GM13976 (cell line): ENCODE measurements at places on chromosomes 16 and 17.

DNA sequence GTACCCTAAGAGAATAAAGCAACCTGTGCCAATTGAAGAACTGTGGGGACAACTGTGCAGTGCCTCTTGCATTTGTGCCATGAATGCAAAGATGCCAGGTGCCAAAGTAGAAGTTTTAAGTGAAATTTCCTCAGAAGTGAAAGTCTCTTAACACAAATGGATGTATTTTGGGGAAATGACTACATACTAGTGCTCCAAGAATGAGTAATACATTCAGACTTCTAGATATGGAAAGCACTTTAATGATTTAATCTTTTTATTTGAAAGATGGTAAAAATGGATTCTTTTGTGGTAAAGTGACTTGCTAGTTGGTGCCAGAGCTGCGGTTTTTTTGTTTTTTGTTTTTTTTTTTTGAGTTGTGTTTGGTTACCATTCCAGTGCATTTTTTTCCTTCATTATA, 15.0 kb downstream of the UTP18 start:
- no peak for DNase-seq

DNA sequence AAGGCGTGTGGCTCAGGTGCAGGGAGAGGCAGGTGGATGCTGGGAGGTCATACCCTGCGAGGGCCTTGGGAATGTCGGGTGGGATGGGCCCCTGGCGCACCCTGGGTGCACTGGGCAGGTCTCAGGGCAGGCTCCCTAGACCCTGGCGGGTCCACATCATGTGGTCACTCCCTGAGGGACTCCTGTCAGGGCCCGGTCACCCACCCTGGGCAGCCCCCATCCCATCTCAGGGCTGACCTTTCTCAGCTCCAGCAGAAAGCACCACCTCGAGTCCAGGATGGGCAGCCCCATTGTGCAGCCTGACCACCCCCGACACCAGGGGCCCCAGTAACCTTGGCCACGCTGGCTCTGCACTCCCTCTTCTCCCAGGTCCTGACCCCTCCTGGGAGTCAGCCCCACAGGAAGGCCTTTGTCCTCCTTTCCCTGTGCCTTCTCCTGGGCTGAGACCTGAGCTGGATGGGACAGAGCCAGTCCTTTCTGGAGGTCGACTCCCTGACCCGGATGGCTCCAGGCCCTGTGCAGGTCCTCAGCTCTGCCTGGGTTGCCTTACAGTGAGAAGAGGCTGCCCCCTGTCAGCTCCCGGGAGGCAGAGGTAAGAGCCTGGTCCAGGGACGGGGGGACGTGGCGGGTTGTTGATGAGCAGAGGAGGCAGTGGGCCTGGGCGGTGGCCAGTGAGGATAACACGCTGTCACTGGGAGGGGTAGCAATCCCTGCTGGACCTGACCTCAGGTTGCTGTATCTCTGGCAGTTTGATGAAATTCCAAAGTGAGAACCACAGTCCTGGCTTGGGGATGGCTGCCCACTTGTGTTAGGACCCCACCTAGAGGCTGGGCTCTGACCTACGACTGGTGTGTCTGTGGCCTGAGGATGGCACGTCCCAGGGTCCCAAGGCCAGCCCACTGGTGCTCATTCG, 77.9 kb downstream of the GOSR1 start:
- no peak for DNase-seq

- DNase-seq, result no peak
Observed at GRCh38 chr17:39416141-39416540, 14.7 kb upstream of the FBXL20 start.

DNA sequence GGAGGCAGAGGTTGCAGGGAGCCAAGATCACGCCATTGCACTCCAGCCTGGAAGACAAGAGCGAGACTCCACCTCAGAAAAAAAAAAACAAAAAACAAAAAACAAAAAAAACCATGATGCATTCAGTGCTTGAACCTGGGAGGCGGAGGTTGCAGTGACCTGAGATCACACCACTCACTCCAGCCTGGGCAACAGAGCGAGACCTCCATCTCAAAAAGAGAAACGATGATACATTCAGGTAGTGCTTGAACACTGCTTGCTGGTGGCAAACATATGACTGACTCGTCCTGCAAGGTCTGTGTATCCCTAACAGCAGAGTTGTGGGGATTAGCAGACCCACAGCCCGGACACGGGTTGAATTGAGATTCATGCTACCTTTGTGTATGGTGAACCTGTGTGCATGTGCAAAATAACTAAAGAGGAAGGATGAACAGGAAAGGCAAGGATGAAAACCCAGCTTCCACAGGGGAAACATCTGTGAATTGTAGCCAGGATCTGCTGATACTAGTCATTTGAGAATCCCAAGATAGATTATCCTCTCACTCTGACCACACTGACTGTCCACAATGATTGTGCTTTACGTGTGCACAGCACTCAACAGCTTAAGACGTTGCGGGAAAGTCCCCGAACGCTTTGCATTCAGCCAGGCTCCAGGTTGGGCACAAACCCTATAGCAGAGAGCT, 52.4 kb upstream of the MRPS23 start:
- peak; percentile 76 for DNase-seq

DNA sequence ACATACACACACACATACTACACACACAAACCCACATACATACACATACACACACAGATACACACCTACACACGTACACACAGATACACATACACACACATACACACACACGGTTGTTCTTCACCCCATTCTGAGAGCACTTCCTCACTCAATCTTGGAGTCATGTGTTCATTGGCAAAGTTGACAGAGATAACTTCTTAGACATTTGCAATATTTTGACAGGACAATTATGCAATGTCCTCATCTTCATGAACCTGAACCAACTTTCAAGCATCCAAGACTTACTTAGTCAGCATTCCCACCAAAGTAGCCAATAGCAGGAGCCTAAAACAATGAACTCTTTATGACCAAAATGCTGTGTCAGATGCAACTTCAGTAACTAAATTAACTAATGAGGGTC, 77.1 kb upstream of the DNAH17 start:
- no peak for DNase-seq

DNA sequence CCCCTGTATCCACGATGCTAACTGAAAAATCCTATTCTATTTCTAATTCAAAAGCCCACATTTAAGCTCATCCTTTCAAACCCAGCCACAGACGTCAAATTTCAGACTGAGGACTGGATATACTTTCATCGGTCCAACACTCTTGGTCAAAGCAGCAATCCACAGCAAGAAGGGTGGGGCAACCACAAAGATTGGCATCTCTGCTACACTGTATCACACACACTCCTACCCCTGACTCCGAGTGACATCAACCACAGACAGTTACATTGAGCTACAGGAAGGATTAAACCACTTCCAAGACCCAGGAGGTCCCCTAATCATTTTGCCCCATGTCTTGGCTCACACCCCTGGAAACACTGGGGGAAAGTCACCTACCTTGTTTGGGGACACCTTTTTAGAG, 61.3 kb downstream of the GRIN2A start:
- DNase-seq, result no peak

DNA sequence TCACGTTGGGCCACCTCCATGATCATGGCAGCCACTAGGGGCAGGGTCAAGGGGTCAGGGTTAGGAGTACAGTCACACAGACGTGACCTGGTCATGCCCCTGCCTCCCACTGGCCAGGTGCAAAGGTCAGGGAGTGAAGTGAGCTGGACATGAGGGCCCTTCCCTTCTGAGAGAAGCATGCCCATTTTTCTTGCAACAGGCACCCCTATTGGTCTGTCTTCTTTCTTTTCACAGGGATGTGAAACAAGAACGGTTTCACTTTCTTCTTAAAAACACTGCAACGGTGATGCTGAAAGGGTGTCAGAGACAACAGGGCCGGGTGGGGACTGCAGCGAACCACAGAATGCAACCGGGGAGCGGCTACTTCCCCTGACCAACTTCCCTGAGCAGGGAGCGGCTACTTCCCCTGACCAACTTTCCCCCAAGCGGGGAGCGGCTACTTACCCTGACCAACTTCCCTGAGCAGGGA, 52.1 kb upstream of the DOC2B start:
- peak; percentile 52 for DNase-seq

GRCh38 chr16:68645494-68646388, 631 bp downstream of the CDH3 start:
- peak; percentile 46 for DNase-seq

- no peak for DNase-seq
Observed at GRCh38 chr17:19457046-19457445, 46.0 kb downstream of the RNF112 start.

DNA sequence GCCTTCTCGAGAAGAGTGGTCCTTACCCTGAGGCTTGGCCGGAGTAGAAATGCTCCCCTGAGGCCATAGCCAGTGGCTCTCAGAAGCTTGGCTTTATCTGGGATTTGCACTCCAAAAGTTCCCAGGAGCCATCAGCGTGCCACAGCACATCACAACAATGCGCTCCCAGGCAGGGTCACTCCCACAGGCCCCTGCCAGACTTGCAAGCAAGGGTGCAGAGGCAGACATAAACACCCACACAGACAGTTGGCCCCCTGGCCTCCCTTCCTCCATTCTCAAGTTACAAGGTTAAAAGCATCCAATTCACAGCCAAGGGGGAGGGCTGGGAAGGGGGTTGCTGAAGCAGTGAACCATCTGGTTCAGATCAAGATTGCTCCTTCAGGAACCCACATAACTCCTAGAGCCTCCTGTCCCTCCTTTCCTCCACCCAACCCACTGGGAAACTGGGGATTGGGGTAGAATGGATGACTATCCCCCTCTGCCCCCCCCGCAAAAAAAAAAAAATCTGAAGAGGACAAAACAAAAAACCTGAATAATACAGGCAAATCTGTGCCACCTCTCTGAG, 1.8 kb downstream of the ST3GAL2 start:
- peak; percentile 30 for DNase-seq

GRCh38 chr16:50354629-50355456, 13.9 kb downstream of the BRD7 start:
- DNase-seq, result no peak

DNA sequence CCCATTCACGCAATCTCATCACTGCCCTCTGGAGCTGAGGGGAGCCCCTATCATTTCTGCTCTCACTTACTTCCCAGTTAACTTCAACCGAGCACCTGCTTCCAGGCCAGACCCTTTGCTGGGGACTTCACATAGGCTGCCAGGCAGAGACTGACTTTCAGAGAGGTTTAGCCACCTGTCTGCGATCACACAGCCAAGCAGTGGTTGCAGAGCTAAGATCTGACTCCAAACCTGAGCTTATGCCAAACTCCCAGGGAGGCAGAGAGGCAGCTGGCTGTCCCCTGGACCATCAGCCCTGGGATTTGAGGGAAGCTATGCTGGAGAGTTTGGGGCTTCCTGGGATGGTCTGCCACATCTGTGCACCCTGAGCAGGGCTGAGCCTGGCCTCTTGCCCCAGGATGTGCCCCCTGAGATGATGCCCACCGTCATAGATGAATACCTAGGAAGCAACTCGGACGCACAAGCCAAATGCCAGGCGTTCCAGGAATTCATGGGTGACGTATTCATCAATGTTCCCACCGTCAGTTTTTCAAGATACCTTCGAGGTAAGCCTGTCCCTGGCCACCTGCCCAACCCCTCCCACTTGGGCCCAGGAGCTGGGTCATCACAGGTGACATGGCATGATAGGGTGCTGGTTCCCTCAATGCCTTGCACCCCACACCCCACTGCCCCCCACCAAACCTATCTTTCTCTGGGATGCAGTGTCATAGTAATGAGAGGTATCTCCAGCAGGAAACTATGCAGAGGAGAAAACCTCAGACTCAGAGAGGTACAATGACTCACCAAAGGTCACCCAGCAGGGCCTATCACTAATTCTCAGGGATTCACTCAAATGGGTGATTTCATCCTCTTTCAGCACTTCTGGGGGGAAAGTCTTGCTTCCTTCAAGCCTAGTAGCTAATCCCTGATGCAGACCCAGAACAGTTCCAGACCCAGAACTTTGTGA, 10.0 kb downstream of the CES3 start:
- DNase-seq, result no peak

DNA sequence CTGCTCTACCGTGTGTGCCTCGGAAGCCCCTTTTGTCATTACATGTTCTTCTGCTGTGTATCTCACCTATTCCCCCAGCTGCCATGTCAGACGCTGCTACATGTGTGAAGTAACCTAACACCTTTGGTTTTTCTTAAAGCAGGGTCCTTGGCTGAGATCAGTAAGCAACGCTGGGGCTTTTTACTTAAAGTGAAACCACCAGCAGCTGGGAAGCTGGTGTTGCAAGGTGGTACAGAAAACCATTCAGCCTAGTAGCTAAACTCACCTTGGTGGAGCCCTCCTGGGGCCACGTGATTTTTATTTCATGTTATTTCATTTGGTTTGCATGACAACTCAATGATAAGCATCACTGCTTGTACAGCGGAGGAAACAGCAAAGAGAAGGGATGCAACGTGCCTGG, 62.6 kb downstream of the PLCG2 start:
- peak; percentile 60 for DNase-seq

DNA sequence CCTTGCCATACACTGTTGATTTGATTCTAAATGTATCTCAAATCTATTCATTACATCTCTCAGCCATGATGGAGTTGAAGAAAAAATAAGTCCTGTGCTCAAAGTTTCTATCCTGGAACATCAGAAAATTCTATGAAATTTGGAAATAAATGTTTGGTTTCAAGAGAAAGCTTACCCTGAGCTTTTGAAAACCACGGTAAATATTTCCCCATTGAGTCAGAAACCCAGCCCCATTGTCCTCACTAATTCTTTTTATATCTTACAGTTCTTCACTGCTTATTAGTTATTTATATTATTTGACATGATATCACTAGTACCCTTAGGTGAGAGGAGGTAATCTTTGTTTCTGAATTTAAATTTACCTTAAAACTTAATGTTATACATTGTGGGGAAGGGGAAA, 128.5 kb downstream of the MRTFB start:
- DNase-seq, result no peak

GRCh38 chr17:44672479-44673093, 16.3 kb downstream of the MEIOC start:
- no peak for DNase-seq
